ENCODE measurements at places on chromosomes 4 and X. TPM values are rescaled to one million over a fixed set of nuclear protein-coding genes. Genes with fewer than 3 reads are reported as not detected.

GRCh38 chr4:25930731-25931354 is 16.8 kb downstream of the SMIM20 start:
- ATAC-seq, result no peak

DNA sequence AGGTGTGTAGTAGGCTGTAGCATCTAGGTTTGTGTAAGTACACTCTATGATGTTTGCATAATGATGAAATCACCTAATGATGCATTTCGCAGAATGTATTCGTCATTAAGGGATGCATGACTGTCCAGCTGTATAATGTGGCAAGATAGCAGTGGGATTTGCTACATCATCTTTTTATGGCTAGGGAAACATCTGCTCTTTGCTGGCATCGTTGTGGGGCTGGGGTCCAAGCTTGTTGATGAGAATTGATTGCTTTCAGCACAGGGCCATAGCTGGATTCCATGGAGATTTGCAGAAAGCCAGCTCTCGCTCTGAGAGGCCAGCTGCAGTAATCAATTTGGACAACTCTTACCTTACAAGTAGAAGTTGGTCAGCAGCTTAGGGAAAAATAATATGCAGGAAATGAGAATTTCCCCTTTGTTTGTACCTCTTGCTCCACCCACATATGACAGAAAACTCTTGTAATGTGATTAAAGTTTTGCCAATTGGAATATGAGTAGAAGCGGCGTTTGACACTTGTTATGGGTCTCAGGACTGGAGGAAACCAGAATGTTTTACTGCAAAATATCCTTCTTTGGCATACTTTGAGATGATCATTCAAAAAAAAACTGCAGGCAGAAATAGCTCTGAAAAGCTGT is 310.5 kb downstream of the RAPGEF2 start:
- peak; percentile 64 for ATAC-seq

GRCh38 chrX:8288590-8288989 is 117.5 kb upstream of the VCX2 start:
- ATAC-seq, result no peak

DNA sequence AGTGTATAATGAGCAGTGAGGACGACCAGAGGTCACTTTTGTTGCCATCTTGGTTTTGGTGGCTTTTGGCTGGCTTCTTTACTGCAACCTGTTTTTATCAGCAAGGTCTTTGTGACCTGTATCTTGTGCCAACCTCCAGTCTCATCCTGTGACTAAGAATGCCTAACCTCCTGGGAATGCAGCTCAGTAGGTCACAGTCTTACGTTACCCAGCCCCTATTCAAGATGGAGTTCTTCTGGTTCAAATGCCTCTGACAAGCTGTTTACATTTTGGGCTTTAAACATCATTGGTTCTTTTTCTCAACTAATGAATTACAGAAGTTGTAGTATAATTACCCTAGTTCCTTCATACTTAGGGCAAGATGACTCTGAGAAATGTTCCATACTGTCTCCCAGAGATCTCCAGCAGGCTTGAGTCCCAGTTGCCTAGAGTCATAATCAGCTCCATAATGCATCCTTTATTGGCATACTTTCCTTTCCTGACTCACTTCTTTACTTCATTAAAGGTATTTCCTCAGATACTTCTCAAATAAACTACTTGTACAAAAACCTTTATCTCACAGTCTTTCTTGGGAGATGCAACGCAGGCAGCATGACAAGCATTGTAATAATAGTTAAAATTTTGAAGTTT is 136.5 kb downstream of the KDM6A start:
- ATAC-seq, result no peak

GRCh38 chr4:2910409-2910808 is 52.8 kb downstream of the NOP14 start:
- no peak for ATAC-seq

- no peak for ATAC-seq
Measured at GRCh38 chr4:185896817-185897488, 85.0 kb upstream of the SORBS2 start.

- no peak for ATAC-seq
Measured at GRCh38 chr4:77395481-77395880, 210.1 kb upstream of the CXCL13 start.

The NALF2 gene
- 0.22 TPM for total RNA-seq

- no peak for ATAC-seq
Measured at GRCh38 chrX:57652705-57653104, 27.4 kb downstream of the NLRP2B start.

DNA sequence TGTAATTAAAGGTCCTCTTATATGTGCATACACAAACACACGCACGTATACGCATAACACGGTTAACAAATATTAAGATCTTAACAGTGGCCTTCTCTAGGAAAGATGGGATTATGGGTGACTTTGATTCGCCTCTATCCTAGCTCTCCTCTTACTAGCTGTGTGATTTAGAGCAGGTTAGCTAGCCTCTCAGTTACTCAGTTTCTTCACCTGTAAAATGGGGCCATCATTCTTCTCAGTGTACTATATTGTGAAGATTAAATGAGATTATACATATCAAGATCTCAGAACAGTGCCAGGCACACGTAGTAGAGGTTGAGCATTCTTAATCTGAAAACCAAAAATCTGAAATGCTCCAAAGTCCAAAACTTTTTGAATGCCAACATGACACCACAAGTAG is 159.3 kb downstream of the BCOR start:
- ATAC-seq, result no peak

- no peak for ATAC-seq
Measured at GRCh38 chr4:13523591-13524503, 20.5 kb downstream of the NKX3-2 start.
